ENCODE measurements at places on chromosomes 3 and 15. TPM values are rescaled to one million over a fixed set of nuclear protein-coding genes. Genes with fewer than 3 reads are reported as not detected.

DNA sequence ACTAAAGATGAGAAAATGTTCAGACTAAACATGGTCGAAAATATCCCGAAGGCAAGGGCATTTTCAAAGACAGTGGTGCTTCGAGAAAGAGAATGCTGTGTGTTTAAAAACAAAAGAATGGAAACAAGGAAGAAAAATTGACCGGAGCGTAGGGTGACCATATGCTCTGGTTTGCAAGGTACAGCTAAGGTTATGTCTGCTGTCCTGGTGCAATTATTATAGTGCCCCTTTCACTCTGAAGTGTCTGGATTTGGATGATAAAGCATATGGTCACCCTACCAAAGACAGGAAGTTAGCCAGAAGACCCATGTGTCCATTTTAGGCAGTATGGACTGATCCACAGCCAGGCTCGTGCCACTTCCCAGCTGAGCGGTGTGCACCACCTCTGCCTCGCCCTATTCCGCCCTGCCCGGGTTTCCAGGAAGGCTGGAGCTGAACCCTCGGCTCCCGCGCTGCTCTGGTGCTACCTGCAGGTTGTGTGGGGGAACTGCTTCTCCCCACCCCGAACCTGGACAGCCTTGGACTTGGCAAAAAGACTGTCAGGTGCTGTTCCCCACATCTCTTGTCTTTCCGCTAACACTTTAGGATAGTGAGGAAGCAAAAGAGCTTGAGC lies 25.2 kb downstream of the GOLGA6D start:
- DNase-seq: peak; percentile 90

DNA sequence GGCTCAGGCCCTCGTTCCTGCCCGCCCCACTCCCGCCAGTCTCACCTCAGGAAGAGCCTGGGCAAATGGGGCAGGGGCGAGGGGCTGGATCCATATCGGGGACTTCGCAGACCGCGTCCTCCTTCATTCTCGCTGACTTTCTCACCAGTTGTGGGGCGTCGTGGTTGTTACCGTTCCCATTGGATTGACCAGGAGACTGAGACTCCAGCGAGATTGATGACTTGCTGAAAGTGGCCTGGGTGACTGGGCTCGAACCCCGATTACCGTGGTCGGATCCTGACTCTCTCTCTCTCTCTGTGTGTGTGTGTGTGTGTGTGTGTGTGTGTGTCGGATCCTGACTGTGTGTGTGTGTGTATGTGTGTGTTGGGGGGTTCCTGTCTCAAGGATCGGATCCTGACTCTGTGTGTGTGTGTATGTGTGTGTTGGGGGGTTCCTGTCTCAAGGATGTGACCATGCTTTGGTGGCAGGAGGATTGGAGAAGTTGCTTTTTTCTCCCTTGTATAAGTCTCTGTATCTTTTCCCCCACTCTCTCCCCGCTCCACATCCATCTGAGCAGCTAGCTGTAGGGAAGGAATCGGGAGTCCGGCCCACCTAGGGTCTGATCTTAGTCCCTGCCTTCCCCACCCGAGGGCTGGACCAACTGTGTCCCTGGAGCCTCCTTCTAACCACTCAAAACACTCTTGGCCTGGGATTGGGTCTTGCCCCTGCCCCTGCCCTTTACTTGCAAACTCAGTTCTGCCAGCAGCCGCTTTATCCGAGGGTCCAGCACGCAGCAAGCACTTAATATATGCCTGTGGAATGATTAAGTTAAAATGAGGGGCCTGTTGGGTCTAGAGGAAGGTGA lies 603 bp downstream of the PLEKHO2 start:
- peak; percentile 62 for DNase-seq

The CTDSPL gene
- total RNA-seq: 21.1 TPM

The HRG gene
- total RNA-seq: 0.14 TPM

DNA sequence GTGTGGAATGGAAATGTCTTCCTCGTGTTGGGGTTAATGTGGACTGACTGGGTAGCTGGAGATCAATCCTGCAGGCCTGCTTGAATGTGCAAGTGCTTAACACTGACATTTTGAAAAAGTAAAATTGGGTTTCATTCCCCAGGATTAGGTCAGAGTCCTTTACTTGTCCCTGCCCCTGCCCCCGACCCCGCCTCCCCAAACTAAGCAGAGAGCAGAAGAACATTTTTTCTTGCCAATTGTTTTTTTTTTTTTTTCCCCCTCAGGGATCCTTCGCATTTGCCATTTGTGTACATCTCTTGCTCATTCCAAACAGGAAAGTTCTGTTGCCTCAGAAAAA lies 147.0 kb upstream of the NR2F2 start:
- DNase-seq: no peak

- no peak for DNase-seq
These were observed 131.5 kb upstream of the SATB1 start for GRCh38 chr3:18556503-18557135.

- DNase-seq: no peak
These were observed 17.3 kb upstream of the HDAC11 start for GRCh38 chr3:13462822-13463221.

The POLQ gene
- 9.4 TPM for total RNA-seq

DNA sequence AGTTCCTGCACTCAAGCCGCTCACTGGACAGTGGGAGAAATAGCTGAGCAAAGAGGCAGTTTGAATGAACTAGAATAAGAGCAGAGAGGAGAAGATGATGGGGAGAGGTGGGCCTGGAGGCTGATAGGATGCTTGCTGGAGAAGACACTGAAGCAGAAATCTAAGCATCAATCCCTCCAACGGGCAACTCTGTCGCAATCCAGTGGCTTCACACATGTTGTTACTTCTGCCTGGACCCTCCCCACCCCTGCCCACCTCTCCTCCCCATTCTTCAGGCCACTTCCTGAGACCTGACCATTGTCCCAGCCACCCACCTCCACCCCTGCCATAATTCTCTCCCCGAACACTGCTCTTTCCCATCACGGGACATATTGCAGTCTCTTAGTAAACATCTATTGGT lies 76.0 kb downstream of the SRGAP3 start:
- DNase-seq: no peak

The SLC22A13 gene
- 0.24 TPM for total RNA-seq

The GOLGA6L7 gene
- not detected for total RNA-seq

The SLC28A1 gene
- total RNA-seq: not detected

Measured in H7 (cell line).